ENCODE measurements at places on chromosomes 12 and 14.

- no peak for DNase-seq
These were observed 30.9 kb upstream of the FBRSL1 start for GRCh38 chr12:132458846-132459641.

DNA sequence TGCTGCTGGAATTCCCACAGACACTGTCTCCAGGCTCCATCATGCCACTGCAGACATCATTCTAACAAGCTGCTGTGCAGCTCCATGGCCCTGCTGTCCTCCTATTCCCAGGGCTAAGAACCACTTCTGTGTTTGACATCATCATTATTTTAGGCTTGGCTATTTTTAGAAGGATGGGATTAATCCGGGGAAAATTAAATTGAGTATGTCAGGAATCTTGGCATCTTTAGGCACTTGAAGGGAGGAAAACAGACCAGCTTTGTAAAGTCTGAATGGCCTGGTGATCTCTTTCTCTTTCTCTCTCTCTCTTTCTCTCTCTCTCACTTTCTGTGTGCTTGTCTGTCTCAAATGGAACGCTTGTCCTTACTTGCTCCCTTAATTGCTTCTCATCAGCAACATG lies 568.3 kb upstream of the FLRT2 start:
- no peak for DNase-seq

- no peak for DNase-seq
These were observed 15.5 kb downstream of the UBC start for GRCh38 chr12:124898923-124899294.

DNA sequence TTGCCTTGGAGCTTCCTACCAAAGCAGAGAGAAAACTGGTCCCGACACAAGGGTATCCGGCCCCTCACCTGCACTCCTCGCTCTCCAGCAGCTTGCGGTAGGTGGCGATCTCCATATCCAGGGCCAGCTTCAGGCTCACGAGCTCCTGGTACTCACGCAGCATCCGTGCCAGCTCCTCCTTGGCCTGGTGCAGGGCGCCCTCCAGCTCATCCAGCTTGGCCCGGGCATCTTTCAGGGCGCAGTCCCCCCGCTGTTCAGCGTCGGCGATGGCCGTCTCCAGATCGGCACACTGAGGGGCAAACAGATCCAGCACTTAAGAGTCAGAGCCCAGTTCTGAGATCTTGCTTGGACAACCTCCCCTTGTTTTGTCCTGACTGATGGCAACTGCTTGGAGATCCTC lies 13.7 kb downstream of the KRT72 start:
- no peak for DNase-seq

GRCh38 chr12:12534166-12534866 lies 28.3 kb downstream of the DUSP16 start:
- DNase-seq: peak; percentile 29

GRCh38 chr12:617304-617915 lies 45.8 kb downstream of the NINJ2 start:
- peak; percentile 68 for DNase-seq

DNA sequence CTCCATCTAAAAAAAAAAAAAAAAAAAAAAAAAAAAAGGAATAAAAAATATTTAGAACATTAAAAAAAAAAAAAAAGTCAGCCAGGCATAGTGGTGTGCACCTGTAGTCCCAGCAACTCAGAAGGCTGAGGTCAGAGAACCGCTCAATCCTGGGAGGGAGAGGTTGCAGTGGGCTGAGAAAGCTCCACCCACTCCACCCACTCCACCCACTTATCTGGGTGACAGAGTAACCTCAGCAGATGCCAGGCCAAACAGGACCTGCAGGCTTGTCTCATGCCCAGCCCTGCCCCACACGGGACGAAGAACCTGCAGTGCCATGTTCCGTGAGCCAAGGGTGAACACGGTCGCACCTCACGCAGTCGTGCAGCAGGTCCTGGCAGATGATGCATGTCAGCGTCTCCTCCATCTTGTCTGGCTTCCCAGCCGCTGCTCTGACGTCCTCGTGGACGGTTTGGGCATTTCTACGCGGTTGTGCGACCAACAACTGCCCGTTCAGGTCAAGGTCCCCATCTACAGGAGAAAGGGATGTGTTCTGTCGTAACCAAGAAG lies 28.6 kb downstream of the CHFR start:
- DNase-seq: no peak

DNA sequence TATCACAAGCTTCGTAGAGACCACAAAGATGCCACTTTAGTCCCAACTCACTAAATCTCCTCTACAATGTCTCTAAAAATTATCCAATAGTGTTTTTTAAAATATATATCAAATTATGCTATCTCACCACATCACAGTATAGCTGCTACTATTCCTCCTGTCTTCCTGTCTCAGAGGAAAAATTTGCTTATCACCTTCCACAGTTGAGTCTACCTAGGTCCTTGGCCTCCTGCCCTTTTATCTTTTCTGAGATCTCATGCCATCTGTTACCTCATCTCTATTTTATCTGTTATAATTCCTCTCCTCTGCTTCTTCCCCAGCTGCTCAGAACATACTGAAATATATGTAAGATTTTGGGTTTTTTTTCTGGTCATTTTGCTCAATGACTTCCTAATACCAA lies 568.2 kb downstream of the DIO2 start:
- no peak for DNase-seq

- no peak for DNase-seq
These were observed 1.5 kb upstream of the TM7SF3 start for GRCh38 chr12:27015730-27016076.

DNA sequence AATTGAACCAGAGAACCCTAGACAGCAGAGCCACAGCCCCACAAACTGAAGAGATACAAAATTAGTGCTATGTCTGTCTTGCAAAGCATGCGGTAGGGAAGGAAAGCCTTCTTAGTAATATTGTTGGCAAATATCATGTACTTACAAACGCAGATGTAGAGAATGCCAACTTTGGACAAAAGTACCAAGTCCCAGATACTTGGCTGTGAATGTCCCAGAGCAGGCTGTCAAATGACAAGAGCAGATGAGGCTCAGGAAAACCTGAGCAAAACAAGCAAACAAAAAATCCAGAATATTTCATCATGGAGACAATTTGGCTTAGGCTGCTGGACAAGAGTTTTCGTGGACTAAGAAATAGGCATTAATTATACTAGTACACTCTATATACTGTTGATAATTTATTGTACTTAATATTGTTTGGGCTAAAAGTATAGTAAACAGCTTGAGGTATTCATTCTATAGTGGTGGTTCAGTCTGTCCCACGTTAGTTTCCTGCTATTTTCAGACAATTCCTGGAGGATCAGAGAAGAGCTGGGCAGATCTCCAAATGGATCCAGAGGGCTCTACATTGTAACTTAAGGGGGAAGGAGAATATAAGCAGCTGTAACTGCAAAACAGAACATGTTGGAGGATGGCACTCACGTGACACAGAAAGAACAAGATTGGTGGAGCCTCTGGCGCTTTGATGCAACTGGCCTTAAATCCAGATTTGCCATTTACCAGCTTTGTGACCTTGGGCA lies 329.8 kb downstream of the ATP23 start:
- DNase-seq: no peak

- no peak for DNase-seq
These were observed 19.6 kb downstream of the PIWIL1 start for GRCh38 chr12:130357241-130357640.

- no peak for DNase-seq
These were observed 172.5 kb downstream of the SLC38A4 start for GRCh38 chr12:46653311-46653710.

DNA sequence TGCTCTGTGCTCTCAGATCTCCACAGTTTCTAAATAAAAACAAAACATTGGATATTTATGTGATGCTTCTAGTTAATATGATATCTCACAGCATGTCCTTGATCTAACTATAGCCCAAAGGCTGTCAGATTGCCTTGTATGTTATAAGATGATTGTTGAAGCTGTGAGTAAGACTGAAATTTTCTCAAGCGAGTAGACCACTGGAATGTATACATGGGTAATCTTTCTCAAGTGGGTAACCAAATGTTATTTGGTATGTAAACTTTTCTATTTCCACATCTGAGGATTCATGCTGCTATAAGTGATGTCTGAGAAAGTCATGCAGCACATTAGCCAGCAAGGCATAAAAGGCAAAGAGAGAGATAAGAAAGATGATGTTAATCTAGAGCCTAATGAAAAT lies 886.7 kb downstream of the NRXN3 start:
- DNase-seq: no peak

- no peak for DNase-seq
These were observed 2.0 kb upstream of the AP1G2 start for GRCh38 chr14:23569443-23570151.

- no peak for DNase-seq
These were observed 4.1 kb downstream of the KRT85 start for GRCh38 chr12:52363111-52363679.

- DNase-seq: no peak
These were observed 201.2 kb downstream of the ANO4 start for GRCh38 chr12:100995771-100996170.

DNA sequence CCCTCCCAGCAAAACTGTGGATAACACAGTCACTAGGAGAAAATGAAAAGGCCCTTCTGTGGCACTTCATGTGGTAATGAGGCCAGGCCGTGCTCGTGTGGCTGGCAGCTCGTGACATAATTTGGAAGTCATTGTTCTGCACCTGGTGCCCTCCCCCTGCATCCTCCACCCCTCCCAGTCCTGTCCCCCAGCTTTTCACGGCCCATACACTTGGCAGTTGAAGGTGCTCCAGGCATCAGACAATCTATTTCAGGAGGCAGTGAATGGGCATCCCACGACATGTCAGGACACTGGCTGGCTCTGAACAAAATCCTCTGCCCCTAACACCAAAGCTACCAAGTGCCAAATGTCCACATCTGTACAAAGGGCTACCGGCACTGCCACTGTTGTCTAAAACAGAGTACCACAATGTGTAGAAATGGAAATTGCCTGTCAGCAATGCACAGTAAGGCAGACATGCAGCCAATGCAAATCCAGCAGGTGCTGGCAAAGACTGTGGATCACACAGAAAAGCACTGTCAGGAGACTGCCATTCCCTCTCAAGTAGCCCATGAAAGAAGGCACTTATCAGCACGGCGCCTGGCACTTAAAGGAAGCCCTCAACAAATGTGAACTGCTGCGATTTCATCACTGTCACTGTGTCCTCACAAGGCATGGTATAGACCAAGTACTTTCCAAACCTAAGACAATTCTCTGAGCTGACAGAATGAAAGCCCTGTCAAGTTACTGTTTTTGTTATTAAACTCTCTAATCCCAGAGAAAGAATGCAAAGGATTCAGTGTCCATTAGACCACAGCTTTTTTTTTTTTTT lies 39.1 kb downstream of the CORO1C start:
- no peak for DNase-seq

Data from testis (tissue), 5 donors.